Esophagus squamous epithelium (tissue), 5 donors: ENCODE measurements at places on chromosomes 1 and 21.
A peak's percentile ranks its signal among the peaks of the same experiment; 100 is the strongest.

DNA sequence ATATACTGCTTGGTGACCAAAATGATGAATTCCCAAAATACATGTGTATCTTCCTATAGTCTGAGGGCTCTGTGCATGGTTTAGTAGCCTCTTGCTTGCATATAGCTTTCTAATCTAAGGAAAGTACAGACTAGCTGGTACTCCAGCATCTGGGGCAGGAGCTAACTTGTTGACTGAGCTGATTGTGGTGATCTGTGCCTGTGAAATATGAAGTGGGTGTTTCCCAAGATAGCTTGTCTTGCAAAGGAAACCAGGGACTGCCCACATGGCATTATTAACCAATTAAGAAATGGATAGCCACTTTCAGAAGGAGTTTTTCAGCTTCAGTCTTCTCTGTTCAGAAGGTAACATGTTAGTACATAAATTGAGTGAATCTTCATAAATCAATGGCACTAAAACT lies 219.8 kb downstream of the NEGR1 start:
- H3K36me3 ChIP-seq: no peaks in the 10 kb centered on the region
- no peak overlapping the region for H3K27ac ChIP-seq
- no peaks in the 10 kb centered on the region for H3K4me1 ChIP-seq
- no peak for DNase-seq

DNA sequence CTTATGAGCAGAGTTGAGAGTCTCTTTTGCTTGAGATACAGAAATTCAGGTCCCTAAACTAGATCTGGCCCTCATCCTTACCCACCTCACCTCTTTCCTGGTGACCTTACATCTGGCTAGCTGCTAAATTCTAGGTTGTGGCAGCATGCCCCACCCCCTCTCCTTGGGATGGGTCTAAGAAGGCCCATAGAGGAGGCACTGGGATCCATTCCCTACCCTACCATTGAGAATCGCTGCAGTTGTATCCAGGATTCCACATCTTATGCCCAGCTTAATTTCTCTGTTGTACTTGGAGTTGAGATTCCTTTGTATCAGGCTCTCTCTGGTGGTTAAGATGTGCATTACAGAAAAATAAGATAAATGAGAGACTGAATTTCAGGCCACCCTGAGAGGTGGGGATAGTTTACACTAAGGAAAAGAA lies 9.5 kb upstream of the TMEM39B start:
- no peaks in the 10 kb centered on the region for H3K36me3 ChIP-seq
- no peak for DNase-seq
- peaks cover 10% of the 10 kb centered on the region for H3K4me1 ChIP-seq

DNA sequence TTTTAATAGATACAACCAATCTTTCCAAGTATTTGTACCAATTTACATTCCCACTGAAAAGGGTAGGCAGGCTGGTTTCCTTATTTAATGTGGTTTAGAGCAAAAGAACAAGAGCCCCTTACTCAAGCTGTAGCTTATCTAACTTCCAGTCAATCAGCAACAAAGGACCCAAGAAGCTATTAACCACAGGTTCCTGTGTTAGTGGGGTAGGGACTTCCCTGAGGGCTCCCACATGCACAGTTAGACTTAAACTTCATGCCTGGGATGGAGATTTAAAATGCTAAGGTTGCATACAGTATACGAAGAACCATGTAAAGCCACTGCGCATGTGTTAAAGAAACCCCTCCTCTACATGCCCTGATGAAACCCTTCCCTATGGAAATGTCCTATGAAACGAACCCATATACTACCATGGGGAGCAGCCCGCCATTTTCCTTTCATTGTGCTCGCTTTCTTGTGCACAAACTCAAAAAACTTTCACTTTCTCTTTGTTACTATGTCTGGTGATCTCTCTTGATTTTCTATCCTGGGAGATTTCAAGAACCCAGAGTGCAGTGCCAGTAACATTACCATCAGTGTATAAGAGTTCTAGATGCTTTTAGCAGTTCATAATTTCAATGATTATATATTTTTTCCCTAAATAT lies 23.3 kb upstream of the ST6GALNAC5 start:
- H3K4me3 ChIP-seq: no peak overlapping the region
- no peak overlapping the region for H3K27ac ChIP-seq
- no peak for DNase-seq
- no peaks in the 10 kb centered on the region for H3K27me3 ChIP-seq

GRCh38 chr1:107110326-107110725 lies 30.5 kb upstream of the NTNG1 start:
- DNase-seq: no peak
- no peaks in the 10 kb centered on the region for H3K27me3 ChIP-seq
- no peak overlapping the region for H3K4me3 ChIP-seq
- H3K36me3 ChIP-seq: no peaks in the 10 kb centered on the region

DNA sequence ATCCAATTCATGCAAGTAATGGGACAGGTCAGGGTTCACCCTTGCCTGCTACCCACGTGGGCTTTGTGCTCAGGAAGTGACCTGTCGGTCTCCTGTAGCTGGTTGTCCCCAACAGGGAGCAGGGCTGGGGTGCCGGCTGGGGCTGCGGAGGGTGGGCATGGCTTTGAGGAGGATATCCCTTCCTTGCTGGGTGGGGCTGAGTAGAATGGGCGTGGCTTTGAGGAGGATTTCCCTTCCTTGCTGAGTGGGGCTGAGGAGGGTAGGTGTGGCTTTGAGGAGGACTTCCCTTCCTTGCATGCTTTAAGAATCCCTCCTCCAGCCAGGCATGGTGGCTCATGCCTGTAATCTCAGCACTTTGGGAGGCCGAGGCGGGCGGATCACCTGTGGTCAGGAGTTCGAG lies 151.3 kb downstream of the CLIC6 start:
- peaks cover 56% of the 10 kb centered on the region for H3K36me3 ChIP-seq
- no peak overlapping the region for H3K4me3 ChIP-seq
- H3K27me3 ChIP-seq: no peaks in the 10 kb centered on the region
- H3K27ac ChIP-seq: peak overlapping the region; percentile 65

DNA sequence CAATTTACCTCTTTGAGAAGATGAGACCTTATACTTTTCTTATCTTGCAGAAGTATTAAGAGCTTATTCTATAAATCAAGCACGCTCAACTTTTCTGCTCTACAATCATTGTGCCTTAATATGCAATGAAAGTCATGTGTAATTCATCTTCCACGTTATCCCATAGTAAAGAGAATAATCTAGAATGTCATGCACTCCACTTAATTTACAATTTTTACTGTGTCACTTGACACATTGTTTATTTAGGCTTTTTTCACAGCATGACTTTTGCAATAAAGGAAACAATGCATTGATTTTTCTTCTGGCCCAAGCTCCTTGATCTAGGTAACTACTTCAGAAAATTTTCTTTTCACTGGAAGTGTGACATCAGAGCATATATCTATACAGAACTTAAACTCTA lies 290.9 kb downstream of the HHIPL2 start:
- H3K27me3 ChIP-seq: no peaks in the 10 kb centered on the region
- no peaks in the 10 kb centered on the region for H3K4me1 ChIP-seq
- no peak overlapping the region for H3K4me3 ChIP-seq
- DNase-seq: no peak

GRCh38 chr1:245752561-245752960 lies 597.8 kb downstream of the KIF26B start:
- H3K4me3 ChIP-seq: no peak overlapping the region
- DNase-seq: no peak
- H3K36me3 ChIP-seq: peaks cover 14% of the 10 kb centered on the region
- H3K27me3 ChIP-seq: no peaks in the 10 kb centered on the region
- H3K4me1 ChIP-seq: no peaks in the 10 kb centered on the region

DNA sequence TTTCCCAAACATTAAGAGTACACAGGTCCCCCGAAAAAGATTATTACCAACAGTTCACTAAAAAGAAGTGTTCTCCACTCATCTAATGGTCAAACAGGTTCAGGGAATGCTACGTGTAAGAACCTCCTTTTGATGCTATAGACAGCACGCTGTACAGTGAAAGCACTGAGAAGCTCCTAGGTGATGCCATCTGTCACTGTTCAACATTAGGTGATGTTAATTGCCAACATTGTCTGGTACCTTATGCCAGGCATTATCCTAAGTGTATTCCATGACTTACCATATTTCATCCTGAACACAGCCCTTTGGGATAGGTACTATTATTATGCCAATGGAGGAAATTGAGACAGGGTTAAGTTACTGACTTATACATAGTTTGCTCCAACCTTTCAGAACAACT lies 82.1 kb downstream of the DAB1 start:
- no peaks in the 10 kb centered on the region for H3K4me1 ChIP-seq
- no peak overlapping the region for H3K4me3 ChIP-seq
- DNase-seq: no peak
- H3K36me3 ChIP-seq: no peaks in the 10 kb centered on the region

- H3K27ac ChIP-seq: no peak overlapping the region
- no peak overlapping the region for H3K4me3 ChIP-seq
- no peaks in the 10 kb centered on the region for H3K27me3 ChIP-seq
- DNase-seq: no peak
- H3K36me3 ChIP-seq: no peaks in the 10 kb centered on the region
Observed at GRCh38 chr1:243727503-243728203, 122.4 kb downstream of the AKT3 start.
